Fibroblast of lung (primary cell): ENCODE measurements at places on chromosomes 2 and 18. TPM values are rescaled to one million over a fixed set of nuclear protein-coding genes. Genes with fewer than 3 reads are reported as not detected.
A peak's percentile ranks its signal among the peaks of the same experiment; 100 is the strongest.

The RNF125 gene
- total RNA-seq = 0.26 and 0.33 TPM in 2 replicates

The GCG gene
- total RNA-seq = not detected in 2 replicates

The SLC4A3 gene
- 1.3 and 1.5 TPM in 2 replicates for total RNA-seq

- H3K4me1 ChIP-seq = no peaks in the 10 kb centered on the region
- H3K27me3 ChIP-seq = no peaks in the 10 kb centered on the region
- H3K36me3 ChIP-seq = no peaks in the 10 kb centered on the region
- no peak overlapping the region for H3K27ac ChIP-seq
These were observed 116.9 kb upstream of the CREB1 start for GRCh38 chr2:207412787-207413310.

DNA sequence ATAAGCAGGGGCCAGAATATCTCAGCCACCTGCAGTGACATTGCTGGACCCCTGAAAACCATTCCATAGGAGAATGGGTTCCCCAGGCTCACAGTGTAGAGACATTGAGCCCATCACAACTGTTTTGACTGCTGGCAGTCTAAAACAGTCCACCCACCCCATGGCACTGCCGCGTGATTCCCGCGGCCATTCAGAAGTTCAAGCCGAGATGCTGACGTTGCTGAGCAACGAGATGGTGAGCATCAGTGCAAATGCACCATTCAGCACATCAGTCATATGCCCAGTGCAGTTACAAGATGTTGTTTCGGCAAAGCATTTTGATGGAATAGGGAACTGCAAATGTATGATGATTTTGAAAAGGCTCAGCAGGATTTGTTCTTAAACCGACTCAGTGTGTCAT, 139.4 kb downstream of the GFPT1 start:
- no peak for DNase-seq
- no peaks in the 10 kb centered on the region for H3K27me3 ChIP-seq
- no peaks in the 10 kb centered on the region for H3K36me3 ChIP-seq
- H3K27ac ChIP-seq = no peak overlapping the region

DNA sequence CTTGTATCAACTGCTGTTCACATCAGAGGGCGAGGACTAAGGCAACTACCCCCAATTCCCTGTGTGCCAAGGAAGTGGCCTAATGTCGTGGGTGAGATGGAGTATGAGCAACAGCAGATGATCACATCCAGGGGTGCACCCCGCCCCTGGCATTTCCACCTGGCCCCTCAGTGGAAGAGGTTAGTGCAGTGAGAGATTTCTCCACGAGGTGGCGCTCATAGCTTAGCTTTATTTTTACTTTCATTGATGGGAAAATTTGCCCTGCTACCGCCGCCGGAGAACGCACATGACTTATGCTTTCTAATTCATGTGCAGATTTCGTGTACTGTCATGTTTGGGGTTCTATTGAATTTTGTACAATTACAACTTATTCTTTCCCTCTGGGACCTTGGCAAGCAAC, 470.6 kb upstream of the MEX3C start:
- DNase-seq = peak; percentile 11
- no peaks in the 10 kb centered on the region for H3K27me3 ChIP-seq
- no peaks in the 10 kb centered on the region for H3K36me3 ChIP-seq
- no peak overlapping the region for H3K4me3 ChIP-seq
- no peak overlapping the region for H3K27ac ChIP-seq

DNA sequence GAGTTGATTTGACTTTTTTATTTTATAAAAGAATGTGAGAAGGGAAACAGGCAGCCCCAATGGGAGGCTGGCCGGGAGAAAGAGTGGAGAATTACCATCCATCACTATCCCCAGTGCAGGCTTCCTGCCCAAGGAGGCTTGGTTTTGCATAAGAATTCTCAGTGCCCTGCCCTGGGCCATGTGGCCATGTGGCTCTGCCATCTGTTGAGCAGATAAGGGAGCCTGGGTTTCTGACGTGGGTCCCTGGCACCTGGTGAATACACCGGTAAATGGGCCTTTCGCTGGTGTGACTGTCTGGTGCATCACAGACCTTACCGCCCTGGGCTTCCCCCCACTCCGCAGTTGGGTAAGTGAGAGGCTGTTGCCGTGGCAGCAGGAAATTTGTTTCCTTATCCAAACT, 54.5 kb upstream of the TMEM163 start:
- no peaks in the 10 kb centered on the region for H3K27me3 ChIP-seq
- no peaks in the 10 kb centered on the region for H3K4me1 ChIP-seq
- H3K4me3 ChIP-seq = no peak overlapping the region
- H3K27ac ChIP-seq = no peak overlapping the region
- H3K36me3 ChIP-seq = no peaks in the 10 kb centered on the region

- DNase-seq = peak; percentile 61
- H3K36me3 ChIP-seq = no peaks in the 10 kb centered on the region
- H3K4me1 ChIP-seq = peaks cover 6% of the 10 kb centered on the region
- H3K4me3 ChIP-seq = no peak overlapping the region
- H3K27me3 ChIP-seq = no peaks in the 10 kb centered on the region
- no peak overlapping the region for H3K27ac ChIP-seq
These were observed 57.5 kb upstream of the AGPS start for GRCh38 chr2:177334940-177335543.
